ENCODE measurements at places on chromosomes 7 and 10.

- DNase-seq: no peak
These were observed 26.5 kb downstream of the HSPA12A start for GRCh38 chr10:116715839-116716377.

GRCh38 chr7:101854084-101854865, 36.8 kb downstream of the CUX1 start:
- no peak for DNase-seq

DNA sequence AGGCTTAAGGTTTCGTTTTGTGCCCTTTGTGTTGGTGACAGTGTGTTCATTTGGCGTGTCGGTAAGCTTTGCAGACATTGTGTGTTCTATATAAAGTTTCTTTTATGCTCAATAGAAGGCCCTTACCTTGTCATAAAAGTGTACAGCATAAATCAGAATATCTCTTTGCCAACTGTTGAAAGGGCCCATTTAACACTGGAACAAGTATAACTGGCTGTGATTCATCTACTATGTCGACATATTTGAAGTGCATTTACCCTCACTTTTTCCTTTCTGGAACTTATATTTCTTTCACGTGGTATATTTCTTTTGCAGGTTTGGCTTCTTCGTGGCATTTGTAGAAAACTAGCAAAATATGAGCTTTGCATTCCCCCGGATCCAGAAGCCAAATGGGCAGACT, 32.7 kb downstream of the EEPD1 start:
- DNase-seq: no peak

DNA sequence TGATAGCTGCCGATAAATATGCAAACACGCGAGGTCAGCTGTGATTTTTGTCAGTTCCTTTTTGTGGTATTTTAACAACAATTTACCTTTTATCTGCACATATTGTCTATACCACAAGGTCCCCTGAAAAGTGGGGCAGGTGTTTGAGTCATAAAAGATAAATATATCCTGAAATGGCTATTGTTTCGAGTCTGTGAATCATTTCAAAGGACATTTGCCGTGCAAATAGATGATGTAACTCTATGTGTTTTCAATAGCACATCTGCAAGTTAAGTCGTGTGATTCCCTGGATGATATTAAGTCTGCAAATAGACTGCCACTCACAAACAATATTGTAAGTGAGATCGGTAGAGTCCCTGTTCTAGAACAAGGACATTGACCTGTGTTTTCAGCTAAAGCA, 193.0 kb upstream of the PITRM1 start:
- DNase-seq: no peak

- DNase-seq: no peak
These were observed 1.1 kb upstream of the ZNF467 start for GRCh38 chr7:149774237-149775175.

GRCh38 chr7:19491821-19492452, 216.9 kb downstream of the POLR1F start:
- no peak for DNase-seq

- no peak for DNase-seq
These were observed 543.1 kb upstream of the MBL2 start for GRCh38 chr10:53315709-53316108.

Measured in breast epithelium (tissue), 4 donors.